CD14-positive monocyte (primary cell): ENCODE measurements at places on chromosomes 3 and 15. TPM values are rescaled to one million over a fixed set of nuclear protein-coding genes. Genes with fewer than 3 reads are reported as not detected.

- DNase-seq = no peak
Measured at GRCh38 chr15:62855085-62855476, 187.5 kb upstream of the TPM1 start.

- DNase-seq = no peak
Measured at GRCh38 chr3:184380627-184381260, 890 bp downstream of the CHRD start.

- no peak for DNase-seq
Measured at GRCh38 chr3:15579051-15579450, 22.3 kb downstream of the HACL1 start.

FOXB1 gene
- polyA plus RNA-seq = not detected in 2 replicates

LXN gene
- 7.6 TPM for polyA plus RNA-seq

RBP2 gene
- polyA plus RNA-seq = not detected

GUCA1C gene
- polyA plus RNA-seq = not detected
